ENCODE measurements at places on chromosomes 13 and 19.
A peak's percentile ranks its signal among the peaks of the same experiment; 100 is the strongest.

DNA sequence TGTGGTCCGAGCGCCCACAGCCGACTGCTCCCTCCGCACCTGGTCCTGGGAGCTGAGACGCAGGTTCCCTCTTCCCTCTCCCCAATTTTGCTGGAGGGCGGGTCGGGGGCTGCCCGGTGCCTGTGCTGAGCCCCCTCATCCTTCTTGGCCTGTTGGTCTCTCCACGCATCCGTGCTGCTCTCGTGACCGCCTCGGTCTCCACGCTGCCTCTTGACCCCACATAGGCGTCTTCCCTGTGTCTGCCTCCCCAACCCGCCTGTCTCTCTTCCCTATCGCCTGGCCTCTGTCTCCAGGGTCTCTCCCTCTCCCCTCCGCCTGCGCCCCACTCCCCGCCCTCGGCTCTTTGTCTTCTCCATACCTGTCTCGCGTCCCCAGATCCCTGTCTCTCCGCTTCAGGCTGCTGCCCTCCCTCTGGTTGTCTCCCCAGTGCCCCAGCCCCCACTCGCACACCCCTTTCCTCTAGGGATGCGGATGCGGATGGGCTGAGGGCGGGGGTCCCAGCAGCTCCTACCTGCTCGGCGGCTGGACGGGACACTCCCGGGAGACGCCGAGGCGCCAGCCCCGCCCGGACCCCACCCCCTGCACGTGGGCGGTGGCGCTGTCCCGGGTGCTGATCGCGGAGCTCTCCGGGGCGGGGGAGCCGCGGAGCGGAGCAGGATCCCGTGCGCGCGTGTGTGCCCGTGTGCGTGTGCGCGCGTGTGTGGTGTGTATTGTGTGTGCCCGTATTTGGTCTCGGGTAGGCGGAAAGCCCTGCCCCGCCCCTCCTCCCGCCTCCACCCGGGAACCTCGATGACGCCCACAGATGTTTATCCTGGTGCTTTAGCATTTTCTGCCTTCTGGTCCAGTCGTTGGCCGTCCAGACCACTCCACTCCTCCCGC lies at the start of gene SYT5:
Gene SYT5 (minus strand): TSS at position 684 of the 879 bp plus-strand sequence. CDS start 1,248 bp downstream, outside the sequence.
- DNase-seq, result peak; percentile 76

DNA sequence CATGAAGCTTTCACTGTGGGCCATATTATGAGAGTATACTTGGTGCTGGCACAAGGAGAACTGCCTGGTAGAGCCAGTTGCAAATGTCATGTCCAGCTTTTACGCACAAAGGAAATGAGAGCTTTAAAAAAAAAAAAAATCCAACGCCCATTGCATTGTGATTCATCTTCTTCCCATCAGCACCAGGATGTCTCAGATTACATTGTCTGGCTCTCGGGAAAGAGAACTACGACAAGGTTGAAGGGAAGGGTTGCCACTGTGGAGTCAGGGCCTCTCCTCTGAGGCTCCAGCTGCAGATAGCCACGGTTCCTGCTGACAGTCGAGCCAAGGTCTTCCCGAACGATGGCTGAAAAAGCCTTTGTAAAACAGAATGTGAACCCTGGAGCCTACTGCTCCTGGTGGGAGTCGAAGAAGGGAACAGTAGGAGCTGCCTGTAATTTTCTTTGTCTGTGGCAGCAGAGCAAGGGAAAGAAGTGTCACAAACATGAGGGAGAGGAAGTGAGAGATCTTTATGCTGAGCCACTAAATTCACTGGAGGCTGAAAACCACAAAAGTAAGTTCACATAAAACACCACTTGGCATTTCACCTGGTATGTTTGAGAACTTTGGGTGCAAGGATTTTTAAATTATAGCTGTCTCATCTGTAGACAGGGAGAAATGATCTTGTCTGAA lies 704.7 kb downstream of the DIAPH3 start:
- no peak for DNase-seq

- DNase-seq, result peak; percentile 91
Observed at GRCh38 chr19:16829010-16829821, at the start of gene SIN3B. Gene SIN3B (plus strand): TSS chr19:16829398. CDS start chr19:16829421, 23 bp downstream.

GRCh38 chr13:78228940-78229339 lies 310.3 kb upstream of the EDNRB start:
- no peak for DNase-seq

DNA sequence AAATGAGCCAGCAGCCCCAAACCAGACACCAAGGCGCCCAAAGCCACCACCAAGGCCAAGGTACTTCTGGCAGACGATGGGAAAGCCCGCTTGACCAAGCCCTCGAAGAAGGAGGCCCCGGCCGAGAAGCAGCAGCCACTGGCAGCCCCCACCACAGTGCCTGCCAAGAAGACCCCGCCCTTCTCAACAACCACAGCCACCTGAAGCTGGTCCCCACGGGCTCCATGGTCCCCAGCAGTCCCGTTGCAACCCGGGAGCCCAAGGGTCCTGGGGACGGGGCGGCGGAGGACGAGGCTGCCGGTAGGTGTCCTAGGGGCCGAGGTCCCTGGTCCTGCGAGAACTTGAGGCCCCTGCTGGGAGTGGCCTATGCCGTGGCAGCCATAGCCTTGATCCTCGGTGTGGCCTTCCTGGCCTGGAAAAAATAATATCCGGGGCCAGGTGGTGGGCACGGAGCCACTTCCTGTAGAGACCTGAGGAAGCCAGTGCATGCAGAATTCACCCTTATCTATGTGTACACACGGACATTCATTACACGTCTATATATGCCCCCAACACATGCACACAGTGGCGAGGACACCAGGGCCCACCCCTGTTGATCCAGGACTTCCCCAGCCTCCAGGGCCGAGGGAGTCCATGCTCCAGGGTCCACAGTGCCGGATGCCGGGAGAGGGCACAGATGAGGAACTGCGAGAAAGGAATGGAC lies 13.8 kb downstream of the C1QTNF9 start:
- no peak for DNase-seq

DNA sequence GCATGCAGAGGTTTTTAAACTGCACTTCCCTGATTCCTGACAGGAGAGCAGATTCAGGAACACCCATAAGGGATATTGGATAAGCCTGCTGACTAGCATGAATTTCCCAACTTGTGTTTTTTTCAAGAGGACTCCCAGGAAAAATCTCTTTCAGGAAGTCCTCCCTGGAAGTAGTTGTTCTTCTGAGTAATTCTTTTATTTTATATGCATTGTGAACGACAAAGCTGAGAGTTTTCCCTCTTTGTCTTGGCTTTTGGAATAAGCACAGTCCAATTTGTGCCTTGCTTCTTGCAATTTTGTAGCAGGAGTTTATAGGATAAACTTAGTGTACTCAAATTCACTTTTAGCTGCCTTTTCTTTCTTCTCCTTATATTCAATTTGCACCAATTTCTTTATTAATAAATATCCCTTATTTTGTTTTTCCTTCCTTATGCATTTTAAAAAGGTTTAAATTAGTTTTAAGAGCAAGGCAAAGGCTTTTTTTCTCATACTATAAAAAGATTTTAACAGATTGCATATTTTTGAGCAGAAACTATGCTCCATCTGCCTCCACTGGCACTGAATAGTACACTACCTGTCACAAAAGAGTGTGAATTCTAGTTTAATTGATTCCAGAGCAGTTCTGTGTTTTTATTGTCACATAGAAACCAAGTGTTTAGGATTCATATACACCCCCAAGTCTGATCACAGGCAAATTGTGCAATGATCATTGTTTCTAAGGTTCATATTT lies 543.3 kb upstream of the SPRY2 start:
- DNase-seq, result no peak

DNA sequence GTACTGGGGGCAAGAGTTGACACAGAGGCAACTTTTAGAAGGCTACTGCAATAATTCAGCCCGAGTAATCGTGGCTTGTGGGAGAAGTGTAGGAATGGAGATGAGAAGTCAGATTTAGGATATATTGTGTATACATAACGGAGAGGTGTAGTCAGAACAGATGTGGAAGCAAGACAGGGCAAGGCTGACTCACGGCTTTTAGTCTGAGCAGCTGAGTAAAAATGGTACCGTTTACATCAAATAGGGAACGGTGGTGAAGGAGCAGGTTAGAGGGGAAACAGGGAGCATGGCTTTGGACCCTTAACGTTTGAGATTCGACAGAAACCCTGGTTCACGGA lies 796 bp upstream of the LSM14A start:
- DNase-seq, result no peak

DNA sequence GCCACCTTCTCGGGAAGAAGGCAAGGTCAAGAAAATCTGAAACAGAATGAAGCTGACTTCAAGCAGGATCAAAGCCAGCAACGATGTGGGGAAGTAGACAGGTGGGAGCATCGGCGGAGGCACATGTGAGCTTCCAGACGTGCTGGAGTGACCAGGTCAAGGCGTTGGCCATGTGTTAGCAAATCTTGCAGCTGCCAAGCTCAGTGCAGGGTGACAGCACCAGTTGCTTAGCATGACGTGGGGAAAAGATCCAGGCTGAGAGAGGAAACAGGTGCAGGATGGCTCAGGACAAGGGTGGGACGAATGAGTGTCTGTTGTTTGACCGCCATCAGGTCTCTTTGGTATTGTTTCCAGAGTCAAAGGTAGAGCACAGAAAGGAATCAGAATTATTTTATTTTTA lies 92.3 kb downstream of the TNFSF13B start:
- DNase-seq, result no peak

- DNase-seq, result no peak
Observed at GRCh38 chr13:106373989-106374572, 161.4 kb downstream of the EFNB2 start.
